ENCODE measurements at places on chromosomes 11 and 22.

DNA sequence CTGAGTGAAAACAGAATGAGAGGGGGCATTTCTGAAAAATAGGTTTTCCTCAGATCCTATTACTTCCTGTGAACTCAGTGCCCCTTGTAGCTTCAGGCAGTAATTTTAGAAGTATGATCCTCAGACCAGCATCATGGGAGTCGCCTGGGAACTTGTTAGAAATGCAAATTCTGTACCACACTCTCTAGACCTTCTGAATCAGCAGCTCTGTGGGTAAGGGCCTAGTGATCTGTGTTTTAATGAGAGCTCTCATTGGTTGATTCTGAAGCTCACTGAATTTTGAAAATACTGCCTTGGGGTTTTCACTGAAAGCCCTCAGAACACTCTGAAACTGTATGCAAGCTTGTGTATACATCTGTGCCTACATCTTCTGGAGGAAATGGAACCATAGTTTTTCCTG, 647.2 kb upstream of the ANO5 start:
- no peaks in the 10 kb centered on the region for H3K27me3 ChIP-seq
- H3K36me3 ChIP-seq = no peaks in the 10 kb centered on the region
- H3K27ac ChIP-seq = no peak overlapping the region
- H3K4me3 ChIP-seq = no peak overlapping the region

DNA sequence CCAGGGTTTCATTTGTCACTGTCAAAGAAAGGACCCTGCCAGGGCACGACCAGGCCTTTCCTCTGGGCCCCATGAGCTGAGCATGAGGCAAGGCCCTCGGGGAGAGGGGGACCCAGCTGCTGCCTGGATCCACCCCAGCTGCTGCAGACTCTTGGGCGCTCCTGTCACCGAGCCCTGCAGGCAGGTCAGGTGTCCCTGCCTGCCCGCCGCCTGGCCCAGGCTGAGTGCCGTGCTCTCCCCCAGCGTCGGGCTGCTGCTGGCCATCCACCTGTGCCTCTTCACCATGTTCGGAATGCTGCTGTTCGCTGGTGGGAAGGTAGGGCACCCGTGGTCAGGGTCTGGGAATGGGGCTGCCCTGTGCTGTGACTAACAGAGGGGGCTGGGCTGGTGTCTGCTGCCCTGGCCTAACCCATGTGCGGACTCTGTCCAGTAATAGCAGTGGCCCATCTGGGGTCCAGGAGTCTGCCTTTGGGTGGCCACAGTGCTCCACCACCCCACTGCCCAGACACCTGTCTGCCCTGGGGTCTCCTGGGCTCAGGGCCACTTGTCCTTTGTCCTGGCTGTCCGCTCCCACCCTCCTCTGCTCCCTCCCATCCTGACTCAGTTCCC, 15.0 kb downstream of the TPCN2 start:
- H3K4me3 ChIP-seq = no peak overlapping the region
- peaks cover 42% of the 10 kb centered on the region for H3K4me1 ChIP-seq
- DNase-seq = no peak
- H3K27ac ChIP-seq = no peak overlapping the region
- H3K27me3 ChIP-seq = no peaks in the 10 kb centered on the region

DNA sequence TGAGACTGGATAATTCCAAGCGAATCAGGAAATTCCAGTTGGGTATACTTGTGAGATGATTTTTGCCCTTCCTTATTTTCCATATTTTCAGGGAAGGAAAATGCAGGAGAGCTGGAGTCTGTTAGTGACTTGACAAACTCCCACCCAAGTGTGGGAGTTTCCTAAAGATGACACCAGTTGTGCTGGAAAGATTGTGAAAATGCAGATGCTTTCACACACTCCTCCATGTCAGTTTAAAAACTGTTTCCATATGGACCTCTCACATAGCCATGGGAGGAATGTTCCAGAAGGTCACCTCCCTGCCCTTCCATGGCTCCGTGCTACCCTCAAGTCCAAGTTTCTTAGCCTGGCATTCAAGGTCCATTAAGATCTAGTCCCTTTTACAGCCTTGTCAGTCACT, 350.7 kb upstream of the NARS2 start:
- no peaks in the 10 kb centered on the region for H3K4me1 ChIP-seq
- H3K27me3 ChIP-seq = peaks cover 3% of the 10 kb centered on the region
- DNase-seq = no peak
- H3K36me3 ChIP-seq = no peaks in the 10 kb centered on the region

GRCh38 chr11:62792202-62792575, 383 bp upstream of the TMEM223 start:
- no peak for DNase-seq

GRCh38 chr11:12792590-12792989, 118.4 kb downstream of the TEAD1 start:
- no peaks in the 10 kb centered on the region for H3K27me3 ChIP-seq
- H3K36me3 ChIP-seq = no peaks in the 10 kb centered on the region
- no peak overlapping the region for H3K4me3 ChIP-seq
- no peak for DNase-seq
- H3K27ac ChIP-seq = no peak overlapping the region

DNA sequence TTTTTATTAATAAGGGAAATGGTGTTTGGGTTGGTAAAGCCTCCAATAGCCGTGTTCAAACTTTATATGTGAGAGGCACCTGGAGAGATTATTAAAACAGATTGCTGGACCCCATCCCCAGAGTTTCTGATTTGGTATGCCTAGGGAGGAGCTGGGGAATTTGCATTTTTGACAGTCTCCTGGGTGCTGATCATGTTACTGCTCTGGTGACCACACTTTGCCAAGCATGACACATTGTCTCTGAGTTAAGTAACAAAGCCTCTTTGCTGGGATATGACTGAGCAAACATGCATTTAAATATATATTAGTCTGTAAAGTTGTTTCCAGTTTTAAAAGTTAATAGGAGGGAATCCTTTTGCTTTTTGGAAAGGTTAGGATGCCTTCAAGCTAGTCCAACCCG, 140.4 kb downstream of the NAV2 start:
- no peaks in the 10 kb centered on the region for H3K27me3 ChIP-seq
- no peaks in the 10 kb centered on the region for H3K4me1 ChIP-seq
- no peak overlapping the region for H3K27ac ChIP-seq
- no peaks in the 10 kb centered on the region for H3K36me3 ChIP-seq
- no peak for DNase-seq
- H3K4me3 ChIP-seq = no peak overlapping the region

DNA sequence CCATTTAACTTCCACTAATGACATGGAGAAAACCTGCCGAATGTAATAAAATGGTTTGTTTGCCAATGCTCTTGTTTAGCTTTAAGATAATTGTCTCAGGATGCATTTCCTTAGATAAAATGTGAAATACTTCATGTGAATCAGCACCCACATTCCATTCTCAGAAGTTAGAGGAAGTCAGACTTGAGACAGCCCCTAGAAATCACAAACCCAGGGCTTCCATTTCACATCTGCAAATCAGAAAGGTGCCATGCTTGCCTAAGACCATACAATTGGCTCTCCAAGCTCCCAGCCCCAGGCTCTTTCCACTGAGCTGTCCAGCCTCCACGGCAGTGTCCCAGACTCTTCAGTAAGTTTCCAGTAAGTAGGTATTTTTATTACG, 35.6 kb upstream of the ADORA2A start:
- H3K4me3 ChIP-seq = no peak overlapping the region
- peaks cover 14% of the 10 kb centered on the region for H3K36me3 ChIP-seq
- H3K27ac ChIP-seq = no peak overlapping the region
- no peak for DNase-seq

DNA sequence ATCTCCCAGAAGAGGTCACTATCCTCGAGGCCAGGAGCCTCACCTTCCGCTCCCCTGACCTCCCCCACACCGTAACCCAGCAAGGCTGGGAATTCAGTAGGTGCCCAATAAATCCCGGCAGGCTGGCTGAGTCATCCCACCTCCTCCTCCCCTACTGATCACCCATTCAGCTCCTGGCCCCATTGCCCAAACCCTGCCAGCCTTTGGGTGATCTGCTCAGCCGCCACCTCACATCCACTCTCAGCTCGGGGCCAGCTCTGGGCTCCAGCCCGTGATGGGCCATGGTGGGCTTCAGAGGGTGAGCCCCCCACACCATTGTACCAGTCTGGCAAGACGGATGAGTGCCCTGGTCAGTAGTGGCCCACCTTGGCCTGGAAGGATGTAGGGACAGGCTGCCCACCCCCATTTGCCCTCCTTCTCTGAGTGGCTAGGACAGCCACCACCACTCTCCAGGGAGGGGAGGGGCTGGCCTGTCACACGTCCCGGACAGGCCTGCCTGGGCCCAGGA, 8.2 kb downstream of the TRPM5 start:
- H3K4me1 ChIP-seq = no peaks in the 10 kb centered on the region
- no peak for DNase-seq
- no peaks in the 10 kb centered on the region for H3K36me3 ChIP-seq
- peaks cover 2% of the 10 kb centered on the region for H3K27me3 ChIP-seq

- DNase-seq = no peak
- H3K36me3 ChIP-seq = peaks cover 8% of the 10 kb centered on the region
- no peak overlapping the region for H3K4me3 ChIP-seq
- H3K27ac ChIP-seq = no peak overlapping the region
- no peaks in the 10 kb centered on the region for H3K27me3 ChIP-seq
Measured at GRCh38 chr11:68505596-68505995, 45.0 kb downstream of the PPP6R3 start.

DNA sequence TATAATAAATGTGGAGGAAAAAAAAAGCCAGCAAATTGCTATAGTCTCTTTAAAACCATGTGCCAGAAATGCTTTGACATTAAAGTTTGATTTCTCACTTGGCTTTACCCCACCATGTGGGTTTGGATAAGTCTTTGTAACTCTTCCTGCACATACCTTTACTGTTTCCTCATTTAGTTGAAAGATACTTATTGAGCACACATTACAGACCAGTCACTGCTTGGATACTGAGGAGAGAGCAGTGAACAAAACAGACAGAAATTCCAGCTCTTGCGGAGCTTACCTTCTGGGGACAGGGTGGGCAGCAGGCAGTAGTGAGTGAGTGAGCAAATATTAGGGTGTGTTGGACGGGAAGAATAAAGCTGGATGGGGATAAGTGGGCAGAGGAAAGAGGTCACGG, 13.7 kb downstream of the PACS1 start:
- no peak overlapping the region for H3K4me3 ChIP-seq
- no peaks in the 10 kb centered on the region for H3K27me3 ChIP-seq
- peaks cover 13% of the 10 kb centered on the region for H3K4me1 ChIP-seq
- no peak for DNase-seq
- H3K36me3 ChIP-seq = no peaks in the 10 kb centered on the region

DNA sequence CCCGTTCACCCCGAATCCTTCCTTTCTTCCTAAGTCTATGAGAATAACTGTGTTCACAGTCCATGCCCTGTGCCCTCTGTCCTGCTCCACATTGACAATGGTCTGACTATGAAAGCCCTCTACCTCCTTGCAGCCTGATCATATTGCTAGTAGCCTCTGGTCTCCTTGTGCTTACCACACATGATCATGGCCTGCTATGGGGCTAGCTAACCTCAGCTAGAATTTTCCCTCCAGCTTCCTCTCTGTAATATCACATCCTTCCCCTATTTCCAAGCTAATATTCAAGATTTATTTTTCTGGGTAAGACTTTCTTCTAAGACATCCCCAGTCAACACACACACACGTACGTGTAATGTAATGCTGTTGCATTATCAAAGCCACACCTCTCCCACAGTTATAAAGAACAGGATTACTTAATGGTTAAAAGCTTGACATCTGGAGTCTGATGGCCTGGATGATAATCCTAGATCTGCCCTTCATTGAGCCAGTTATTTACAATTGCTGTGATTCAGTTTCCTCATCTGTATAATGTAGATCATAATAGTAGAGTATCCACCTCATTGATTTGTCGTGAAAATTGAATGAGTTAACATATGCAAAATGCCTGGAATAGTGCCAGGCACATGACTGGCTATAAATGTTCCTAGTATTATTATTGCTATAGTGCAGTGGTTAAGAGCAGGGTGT, 214.4 kb upstream of the BLID start:
- no peaks in the 10 kb centered on the region for H3K4me1 ChIP-seq
- H3K27me3 ChIP-seq = no peaks in the 10 kb centered on the region
- H3K27ac ChIP-seq = no peak overlapping the region
- DNase-seq = no peak
- no peaks in the 10 kb centered on the region for H3K36me3 ChIP-seq

DNA sequence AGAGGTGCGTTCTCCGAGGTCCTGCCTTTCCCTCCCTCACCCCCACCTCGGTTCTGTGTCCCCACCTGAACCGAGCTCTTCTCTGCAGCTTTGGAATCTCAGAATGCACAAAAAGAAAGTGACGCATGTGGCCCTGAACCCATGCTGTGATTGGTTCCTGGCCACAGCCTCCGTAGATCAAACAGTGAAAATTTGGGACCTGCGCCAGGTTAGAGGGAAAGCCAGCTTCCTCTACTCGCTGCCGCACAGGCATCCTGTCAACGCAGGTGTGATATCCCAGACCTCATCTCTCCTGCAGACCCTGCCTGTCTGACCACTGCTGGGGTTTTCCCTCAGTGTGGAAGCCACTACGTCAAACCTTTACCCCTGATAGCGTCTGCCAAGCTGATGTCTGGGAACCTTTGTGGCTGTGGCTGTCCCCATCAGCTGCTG, 13.9 kb downstream of the ACP2 start:
- H3K27ac ChIP-seq = no peak overlapping the region
- H3K27me3 ChIP-seq = no peaks in the 10 kb centered on the region
- no peak for DNase-seq

GRCh38 chr22:25202290-25202921, 2.7 kb downstream of the CRYBB3 start:
- H3K27me3 ChIP-seq = peaks cover 4% of the 10 kb centered on the region
- DNase-seq = peak; percentile 60
- H3K36me3 ChIP-seq = no peaks in the 10 kb centered on the region
- no peak overlapping the region for H3K27ac ChIP-seq
- H3K4me3 ChIP-seq = no peak overlapping the region
- no peaks in the 10 kb centered on the region for H3K4me1 ChIP-seq

GRCh38 chr22:27113211-27113635, 455.8 kb downstream of the MIAT start:
- no peaks in the 10 kb centered on the region for H3K4me1 ChIP-seq
- H3K4me3 ChIP-seq = no peak overlapping the region
- H3K27me3 ChIP-seq = no peaks in the 10 kb centered on the region
- H3K27ac ChIP-seq = no peak overlapping the region
- H3K36me3 ChIP-seq = no peaks in the 10 kb centered on the region

- no peak overlapping the region for H3K4me3 ChIP-seq
- no peaks in the 10 kb centered on the region for H3K36me3 ChIP-seq
- H3K27me3 ChIP-seq = no peaks in the 10 kb centered on the region
- no peaks in the 10 kb centered on the region for H3K4me1 ChIP-seq
Measured at GRCh38 chr22:48318173-48318572, 1509.5 kb downstream of the BRD1 start.

DNA sequence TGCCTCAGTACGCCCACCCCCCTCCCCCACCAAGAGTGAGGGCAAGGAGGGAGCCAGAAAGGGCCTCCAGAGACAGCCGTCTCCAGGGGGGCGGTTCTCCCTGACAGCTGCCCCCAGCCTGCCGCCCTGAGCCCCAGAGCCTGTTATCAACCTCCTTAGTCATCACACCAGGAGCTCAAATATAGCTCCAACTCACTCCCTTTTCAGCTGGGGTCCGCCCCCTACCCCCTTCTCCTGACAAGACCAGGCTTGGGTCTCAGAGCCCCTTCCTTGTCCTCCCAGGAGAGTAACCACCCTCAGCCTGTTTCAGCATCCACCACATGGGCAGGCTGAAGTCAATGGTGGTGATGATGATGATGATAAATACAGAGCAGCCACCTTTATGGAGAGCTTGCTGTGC, 2.5 kb upstream of the INPP5J start:
- H3K27me3 ChIP-seq = no peaks in the 10 kb centered on the region
- no peaks in the 10 kb centered on the region for H3K36me3 ChIP-seq
- H3K4me3 ChIP-seq = no peak overlapping the region
- DNase-seq = peak; percentile 46
- H3K27ac ChIP-seq = no peak overlapping the region

- no peak for DNase-seq
- peaks cover 24% of the 10 kb centered on the region for H3K4me1 ChIP-seq
- no peak overlapping the region for H3K4me3 ChIP-seq
Measured at GRCh38 chr11:201966-202365, 5.2 kb downstream of the BET1L start.
